ENCODE measurements at places on chromosomes 7 and 10.

GRCh38 chr7:99244939-99245338 is 27.7 kb upstream of the MYH16 start:
- peak; percentile 83 for DNase-seq

DNA sequence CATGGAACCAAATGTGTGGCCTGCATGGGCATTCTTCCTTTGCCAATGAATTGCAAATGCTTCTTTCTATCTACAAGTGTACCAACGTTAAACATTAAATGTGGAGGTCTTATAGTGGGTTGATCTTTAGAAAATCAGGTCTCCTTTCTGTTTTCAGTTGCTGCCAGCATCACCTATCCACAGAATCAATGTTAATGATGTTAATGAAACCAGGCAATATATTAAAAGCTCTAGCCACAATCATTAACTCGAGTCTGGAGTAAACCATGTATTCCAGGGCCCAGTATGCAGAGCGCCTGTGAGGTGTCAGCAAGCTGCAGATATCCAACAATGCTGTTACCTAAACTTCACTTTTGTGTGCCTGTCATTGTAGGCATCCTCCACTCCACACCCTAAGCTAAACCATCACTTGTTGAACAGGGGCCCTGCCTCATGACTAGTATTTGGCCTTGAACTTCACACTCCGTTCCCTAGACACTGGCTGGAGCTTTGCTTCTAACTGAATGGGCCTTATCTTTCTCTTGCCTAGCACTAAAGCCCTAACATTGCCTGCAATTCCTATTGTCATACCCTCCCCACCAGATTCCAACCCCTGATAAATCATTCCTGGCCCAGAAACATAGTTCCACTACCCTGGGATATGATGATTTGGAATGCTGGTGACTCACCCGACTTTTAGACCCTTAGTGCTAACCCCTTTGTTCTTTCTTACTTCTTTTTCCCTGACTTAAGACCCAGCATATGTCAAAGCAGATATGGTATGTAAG is 24.3 kb upstream of the ITGB8 start:
- peak; percentile 39 for DNase-seq

DNA sequence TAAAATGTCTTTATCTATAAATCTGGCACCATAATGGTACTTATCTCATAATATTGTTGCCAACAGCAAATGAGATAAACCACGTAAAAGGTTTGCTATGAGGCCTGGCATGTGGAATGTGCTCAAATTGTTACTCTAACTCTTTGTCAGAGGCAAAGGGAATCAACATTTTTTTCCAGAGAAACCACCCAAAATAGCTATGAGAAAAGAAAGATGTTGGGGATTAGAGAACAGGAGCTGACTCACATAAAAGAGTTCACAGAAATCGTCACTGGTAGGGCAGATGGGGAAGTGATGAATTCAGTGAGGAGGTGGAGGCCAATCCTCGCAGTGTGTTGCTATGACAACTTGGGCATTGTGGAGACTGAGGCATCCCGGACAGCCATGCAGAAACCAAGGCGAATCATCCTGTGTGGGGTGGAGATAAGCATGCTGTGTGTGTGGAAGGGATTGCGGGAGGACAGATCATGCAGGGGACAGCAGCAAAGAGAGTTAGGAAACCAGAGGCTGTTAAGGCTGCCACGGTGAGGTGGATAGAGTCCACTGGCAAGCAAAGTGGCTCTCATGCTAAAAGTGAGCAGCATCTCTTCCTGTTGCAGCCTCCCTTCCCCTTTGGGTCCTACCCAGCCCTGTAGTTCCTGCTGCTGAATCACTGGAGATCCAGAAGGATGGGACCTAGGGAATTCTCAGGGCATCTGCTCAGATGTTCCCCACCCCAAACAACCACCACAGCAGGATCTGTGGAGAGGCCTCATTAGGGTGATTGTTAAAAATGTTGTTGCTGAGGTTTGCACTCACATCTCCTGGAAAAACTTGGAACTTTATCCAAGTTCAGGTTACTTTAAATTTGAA is 103.9 kb downstream of the CUBN start:
- peak; percentile 97 for DNase-seq

DNA sequence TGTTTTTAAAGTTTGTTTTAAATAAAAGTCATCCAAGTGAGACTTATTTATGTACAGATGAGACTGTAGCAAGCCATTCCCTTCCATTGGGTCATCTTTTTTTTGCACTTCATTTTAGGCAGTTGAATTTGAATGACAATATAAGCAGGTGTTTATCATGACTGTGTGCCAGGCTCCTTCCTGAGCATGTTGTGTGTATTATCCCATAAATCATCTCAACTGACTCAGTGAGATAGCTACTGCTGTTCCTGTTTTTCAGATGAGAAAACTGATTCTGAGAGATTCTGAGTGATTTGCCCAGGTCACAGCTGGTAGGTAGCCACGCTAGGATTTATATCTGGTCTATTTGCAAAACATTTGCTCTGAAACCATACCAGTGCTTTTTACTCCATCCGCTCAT is 11.7 kb downstream of the TMEM254 start:
- no peak for DNase-seq

Data from RCC 7860 (cell line).